Cerebellar nuclear complex (tissue), 1 donor: ENCODE measurements at places on chromosomes 16 and 17.

GRCh38 chr17:8185582-8186445, 4.2 kb downstream of the BORCS6 start:
- no peak for DNase-seq

DNA sequence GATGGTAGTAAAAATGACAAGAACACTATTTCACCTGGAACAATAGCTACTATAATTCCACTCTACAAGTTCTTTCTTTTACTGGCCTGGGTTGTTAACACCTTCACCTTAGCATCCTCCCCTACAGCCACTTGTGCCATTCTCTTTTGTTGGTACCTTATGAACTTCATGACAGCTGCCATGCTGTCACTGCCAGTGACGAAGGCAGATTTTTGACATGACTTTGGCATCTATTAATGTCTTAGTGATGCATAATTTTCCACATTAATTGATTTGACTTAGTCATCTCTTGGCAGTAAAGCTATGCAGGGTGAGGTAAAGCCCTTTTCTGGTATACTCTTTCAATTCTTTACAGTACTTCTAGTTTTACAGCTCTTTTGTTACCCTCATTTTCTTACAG, 207.9 kb downstream of the TANC2 start:
- DNase-seq: no peak

GRCh38 chr16:87583453-87584131, 18.7 kb upstream of the JPH3 start:
- DNase-seq: no peak

DNA sequence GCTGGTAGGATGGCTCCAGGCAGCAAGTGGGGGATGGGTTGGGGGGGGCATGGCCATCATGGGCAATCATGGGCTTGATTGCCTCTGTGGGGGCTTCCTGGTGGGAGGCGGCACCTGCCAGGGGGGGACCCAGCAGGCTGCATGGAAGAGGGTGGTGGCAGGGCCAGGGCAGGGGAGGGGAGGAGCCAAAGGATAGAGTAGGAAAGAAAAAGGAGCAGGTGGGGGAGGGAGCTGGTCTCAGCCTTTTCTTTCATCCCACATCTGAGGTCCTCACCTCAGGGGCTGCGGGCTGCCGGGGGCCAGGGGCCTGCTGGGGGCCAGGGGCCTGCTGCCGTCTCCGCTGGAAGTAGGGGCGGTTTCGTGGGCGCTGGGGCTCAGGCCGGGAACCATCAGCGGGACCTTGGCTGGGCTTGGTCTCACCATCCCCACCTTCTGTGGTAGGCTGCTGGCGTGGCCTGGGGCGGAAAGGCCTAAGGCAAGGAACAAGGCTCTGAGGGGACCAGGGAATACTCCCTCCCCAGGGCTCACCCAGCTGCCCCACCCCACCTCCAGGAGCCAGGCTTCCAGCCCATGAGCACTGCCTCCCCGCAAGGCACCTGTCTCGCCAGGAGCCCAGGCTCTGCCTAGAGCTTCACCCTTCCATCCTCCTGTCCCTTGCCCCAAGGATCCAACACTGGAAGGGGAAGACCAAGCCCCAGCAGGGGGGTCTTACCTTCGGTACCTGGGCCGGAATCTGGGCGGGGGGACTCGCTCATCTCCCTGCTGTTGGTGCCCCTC, 5.0 kb downstream of the YBX2 start:
- no peak for DNase-seq

GRCh38 chr16:68844211-68844564, 857 bp downstream of the TANGO6 start:
- no peak for DNase-seq

DNA sequence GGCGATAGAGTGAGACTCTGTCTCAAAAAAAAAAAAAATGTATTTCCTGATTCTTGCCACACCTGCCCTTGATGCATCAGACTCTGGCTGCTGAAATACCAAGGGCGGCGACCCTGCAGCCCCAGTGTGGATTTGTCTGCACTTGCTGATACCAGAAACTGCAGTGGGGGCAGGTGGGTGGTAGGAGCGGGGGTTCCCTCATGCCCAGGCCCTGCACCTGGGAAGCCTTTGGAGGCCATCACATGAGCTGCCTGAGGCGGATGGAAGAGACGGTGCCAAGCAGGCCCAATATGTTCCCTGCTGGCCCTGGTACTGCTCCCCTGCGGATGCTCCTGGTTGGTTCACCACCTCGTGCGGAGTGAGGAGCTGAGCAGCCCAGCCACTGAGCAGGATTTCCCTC, 50.6 kb downstream of the MARF1 start:
- DNase-seq: no peak

- DNase-seq: no peak
Observed at GRCh38 chr16:79213214-79213613, 387.3 kb downstream of the MAF start.

- no peak for DNase-seq
Observed at GRCh38 chr17:74117999-74118421, 85.5 kb upstream of the RPL38 start.

GRCh38 chr17:58507123-58507634, 7.3 kb downstream of the MTMR4 start:
- DNase-seq: no peak

GRCh38 chr16:55809851-55810250, 23.0 kb downstream of the CES1 start:
- no peak for DNase-seq

DNA sequence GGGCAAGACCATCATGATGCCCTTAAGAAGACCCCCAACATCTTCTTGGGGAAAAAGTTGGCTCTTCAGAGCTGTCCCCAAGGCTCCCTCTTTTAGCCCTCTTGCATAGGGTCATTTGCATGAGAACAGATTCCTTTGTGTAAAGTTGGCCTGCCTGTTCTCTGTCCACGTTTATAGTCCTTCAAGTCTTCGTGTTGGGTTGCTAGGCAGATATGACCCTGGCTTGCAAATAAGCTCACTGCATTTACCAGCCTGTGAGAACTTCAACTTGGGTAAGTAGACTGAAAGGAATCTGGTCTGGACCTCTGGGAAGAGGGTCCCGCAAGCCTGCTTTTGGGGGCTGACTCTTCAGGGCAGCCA, 2.9 kb downstream of the ARSG start:
- no peak for DNase-seq

DNA sequence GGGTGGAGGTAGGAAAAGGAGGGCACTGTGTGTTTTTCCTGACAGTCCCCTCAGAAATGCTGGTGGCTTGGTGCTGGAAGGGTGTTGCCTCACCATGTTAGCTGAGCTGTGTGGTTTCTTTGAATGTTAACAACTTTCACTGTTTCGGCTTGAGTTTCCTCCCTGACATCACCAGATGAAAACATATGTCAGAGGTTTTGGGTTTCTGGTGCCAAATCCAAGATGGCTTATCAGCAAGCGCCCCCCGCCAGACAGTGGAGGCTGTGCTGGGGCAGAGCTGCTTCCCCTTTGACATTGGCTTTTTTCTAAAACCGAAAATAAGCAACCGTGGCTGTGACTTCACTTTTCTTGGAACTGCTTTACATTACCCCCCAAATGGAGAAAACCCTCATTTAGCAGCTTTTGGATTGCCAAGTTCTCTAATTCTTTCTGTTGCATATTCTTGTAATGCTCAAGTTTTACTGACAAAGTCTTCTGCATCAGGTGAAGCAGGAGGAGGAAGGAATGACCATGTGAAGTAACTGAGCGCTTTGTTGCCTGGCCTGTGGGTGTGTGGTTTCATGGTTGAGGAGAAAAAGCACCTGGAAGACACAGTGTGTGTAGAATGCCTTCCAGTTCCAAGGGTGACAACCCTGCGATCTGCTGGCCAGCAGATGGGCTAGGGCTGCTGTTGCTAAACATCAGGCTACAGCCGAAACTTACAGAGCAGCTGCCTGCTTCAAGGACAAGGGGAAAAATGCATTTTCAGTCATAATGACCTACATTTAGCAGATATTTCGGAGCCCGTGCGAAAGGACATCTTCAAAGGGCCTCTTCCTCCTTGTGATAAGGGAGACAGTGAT, 9.7 kb downstream of the RMI2 start:
- no peak for DNase-seq

GRCh38 chr17:28940675-28941074, 10.6 kb downstream of the PHF12 start:
- no peak for DNase-seq

DNA sequence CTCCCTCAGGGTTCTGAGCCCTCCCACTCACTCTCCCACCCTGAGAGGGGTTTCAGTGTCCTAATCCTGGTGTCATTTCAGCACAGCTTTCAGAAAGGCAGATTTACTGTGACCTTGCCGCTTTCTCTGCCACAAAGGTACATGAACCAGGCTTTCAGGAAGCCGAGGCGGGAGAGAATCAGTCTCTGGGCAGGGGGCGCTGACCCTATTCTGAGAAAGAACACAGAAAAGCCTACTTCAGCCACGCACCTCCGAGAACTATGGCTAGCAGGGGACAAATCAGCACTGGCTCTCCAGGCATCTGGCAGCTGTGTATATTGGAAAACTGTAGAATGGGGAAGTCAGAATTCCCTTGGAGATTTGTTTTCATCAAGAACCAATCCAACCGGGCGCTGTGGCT, 57.7 kb upstream of the BCAR1 start:
- DNase-seq: no peak

DNA sequence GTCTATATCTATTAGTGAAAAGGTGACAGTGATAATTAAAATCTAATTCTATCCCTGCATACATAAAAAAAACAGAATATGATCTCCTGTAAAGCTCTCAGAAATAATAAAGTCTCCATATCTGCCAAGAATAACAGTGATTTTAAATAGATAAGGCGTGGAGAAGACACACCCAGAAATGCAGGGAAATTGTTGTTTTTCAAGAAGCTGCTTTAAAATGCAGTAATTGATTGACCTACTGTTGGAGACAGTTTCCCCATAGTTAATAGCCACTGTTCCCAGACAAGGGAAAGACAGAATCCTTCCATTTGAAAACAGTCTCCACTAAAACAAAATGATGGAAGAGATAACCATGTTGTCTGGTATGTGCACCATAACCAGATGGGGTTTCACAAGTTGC, 571.5 kb upstream of the CDH5 start:
- no peak for DNase-seq

DNA sequence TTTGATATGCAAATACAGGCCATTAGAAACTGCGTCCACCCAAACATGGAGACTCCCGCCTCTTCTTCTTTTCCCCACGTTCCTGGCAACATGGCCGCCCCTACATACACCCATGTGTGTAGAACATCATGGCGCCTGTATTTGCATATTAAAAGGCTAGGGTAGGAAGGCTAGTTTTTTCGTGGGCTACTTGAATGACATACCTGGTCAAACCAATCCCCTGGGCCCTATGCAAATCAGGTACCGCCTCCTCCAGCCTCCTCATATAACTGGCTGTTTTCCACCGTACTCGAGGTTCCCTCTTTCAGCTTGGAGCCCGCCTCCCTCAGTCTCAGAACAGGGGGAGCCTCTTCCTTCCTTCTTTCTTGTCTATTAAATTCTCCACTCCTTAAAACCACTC, 840 bp upstream of the CD300LB start:
- DNase-seq: no peak

- no peak for DNase-seq
Observed at GRCh38 chr17:77891602-77892001, 66.9 kb upstream of the TNRC6C start.

- DNase-seq: no peak
Observed at GRCh38 chr17:42989141-42989540, 8.8 kb downstream of the RUNDC1 start.

GRCh38 chr17:34391241-34391640, 28.2 kb upstream of the CCL1 start:
- DNase-seq: no peak
